ENCODE measurements at places on chromosomes 11 and 22.
A peak's percentile ranks its signal among the peaks of the same experiment; 100 is the strongest.

- DNase-seq = no peak
Observed at GRCh38 chr11:64724863-64725532, 2.0 kb upstream of the NRXN2 start.

DNA sequence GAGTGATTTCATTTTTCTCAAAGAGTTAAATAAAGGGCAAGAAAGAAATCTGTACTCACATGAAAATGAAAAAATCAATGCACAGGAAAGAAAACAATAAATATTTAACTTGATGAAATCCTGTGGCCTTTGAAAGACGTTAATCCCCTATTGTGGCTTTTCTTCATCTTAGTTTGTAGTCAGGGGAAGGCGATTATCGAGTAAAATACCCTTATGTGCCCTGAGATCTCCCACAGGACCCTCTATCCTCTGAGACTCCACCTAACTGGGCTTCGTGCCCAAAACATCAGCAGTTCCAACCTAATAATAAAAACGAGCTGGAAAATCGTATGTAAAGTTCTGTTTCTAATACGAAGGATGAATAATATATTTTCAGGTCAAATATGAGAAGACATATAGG lies 208.2 kb upstream of the ZC3H12C start:
- DNase-seq = no peak

- peak; percentile 56 for DNase-seq
Observed at GRCh38 chr11:10770626-10771254, 19.7 kb downstream of the CTR9 start.

GRCh38 chr11:43403357-43404231 lies 44.9 kb downstream of the TTC17 start:
- no peak for DNase-seq

GRCh38 chr11:46235777-46236688 lies 41.4 kb upstream of the CREB3L1 start:
- peak; percentile 89 for DNase-seq

DNA sequence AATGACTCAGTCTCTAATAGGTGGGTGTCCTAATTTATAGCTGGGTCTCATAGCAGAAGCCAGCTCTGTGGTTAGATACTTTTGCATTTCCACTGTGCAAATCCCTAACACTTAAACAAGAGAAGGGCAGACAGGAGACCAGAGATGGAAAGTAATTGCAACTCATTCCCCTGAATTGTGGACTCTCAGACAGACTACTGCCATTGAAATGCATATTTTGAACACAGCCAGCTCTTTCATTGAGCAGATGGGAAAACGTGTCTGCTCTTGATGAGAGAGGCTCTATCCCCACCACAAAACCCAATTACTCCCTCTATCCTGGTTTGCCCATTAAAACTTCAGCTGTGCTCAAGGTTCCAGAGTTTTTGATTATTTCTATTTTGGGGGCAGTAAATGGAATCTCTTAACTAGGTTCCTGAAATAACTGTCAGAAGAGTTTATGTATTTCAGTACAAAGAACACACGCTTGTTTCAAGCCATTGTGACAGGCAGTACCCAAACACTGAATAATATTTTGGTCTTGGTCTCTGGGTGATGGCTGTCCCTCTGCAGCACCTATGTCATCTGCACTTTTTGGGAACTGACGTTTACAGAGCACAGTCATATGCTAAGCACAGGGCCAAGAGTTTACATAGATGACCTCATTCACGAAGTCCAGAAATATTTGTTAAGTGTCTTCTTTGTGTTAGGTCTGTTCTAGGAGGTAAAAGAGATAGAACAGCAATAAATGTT lies 41.7 kb downstream of the FAM227A start:
- no peak for DNase-seq

DNA sequence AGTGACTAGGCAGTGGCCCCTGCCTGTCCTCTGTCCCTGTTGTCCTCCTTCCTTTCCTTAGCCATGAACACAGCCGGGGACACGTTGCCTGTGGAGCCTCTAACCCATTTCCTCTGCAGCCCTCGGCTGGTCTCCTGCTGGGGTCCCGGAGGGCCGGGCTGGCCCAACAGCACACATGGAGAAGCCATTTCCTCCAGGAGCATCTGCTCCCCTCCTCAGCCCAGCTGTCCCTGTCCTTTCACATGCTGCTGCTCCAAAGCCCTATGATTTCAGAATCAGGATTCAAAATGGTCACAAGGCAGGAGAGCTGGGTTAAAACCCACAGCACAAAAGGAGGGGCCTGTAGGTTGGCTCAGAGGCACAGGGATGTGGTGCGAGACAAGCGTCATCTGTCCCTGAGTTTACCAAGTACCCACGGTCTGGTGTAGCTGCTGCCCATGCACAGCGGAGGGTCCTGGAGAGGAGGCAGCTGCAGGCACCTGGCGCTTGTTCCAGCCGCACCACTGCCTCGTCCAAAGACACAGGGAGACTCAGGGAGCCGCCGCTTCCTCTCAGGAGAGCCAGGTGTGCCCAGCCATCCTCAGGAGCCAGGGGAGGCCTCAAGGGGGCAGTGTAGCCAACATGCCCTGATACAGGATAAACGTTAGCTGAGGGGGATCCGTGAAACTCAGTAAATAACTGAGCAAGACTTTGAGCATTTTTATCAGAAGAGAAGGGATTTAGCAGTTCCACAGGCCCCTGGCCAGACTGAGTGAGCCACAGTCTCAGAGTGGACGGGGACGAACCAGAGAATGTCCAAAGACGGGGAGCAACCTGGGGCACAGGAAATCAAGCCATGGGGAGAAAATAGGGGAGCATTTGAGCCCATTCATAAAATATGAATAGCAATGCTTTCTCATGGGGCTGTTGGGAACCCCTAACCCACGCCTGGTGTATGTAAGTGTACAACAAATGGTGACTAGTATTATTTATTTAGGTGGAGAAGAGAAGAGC lies 3.9 kb upstream of the VSIG10L2 start:
- DNase-seq = peak; percentile 7

GRCh38 chr11:8839306-8839956 lies 71.6 kb upstream of the AKIP1 start:
- no peak for DNase-seq

GRCh38 chr11:76752321-76753143 lies 30.6 kb upstream of the TSKU start:
- no peak for DNase-seq

GRCh38 chr22:47167056-47167455 lies 404.6 kb downstream of the TBC1D22A start:
- DNase-seq = no peak

GRCh38 chr11:859394-860131 lies 16.9 kb downstream of the TSPAN4 start:
- DNase-seq = no peak

GRCh38 chr11:117523680-117524079 lies 196.0 kb downstream of the CEP164 start:
- no peak for DNase-seq

- DNase-seq = no peak
Observed at GRCh38 chr11:80084608-80085007, 643.8 kb upstream of the TENM4 start.

- no peak for DNase-seq
Observed at GRCh38 chr11:94800414-94800813, 32.3 kb downstream of the AMOTL1 start.

GRCh38 chr11:13256216-13256615 lies 21.4 kb upstream of the BMAL1 start:
- DNase-seq = no peak

Data from suppressor macrophage treated with lipopolysaccharide for 4 hours (primary cell).